ENCODE measurements at places on chromosomes 1 and 21.
A peak's percentile ranks its signal among the peaks of the same experiment; 100 is the strongest.

DNA sequence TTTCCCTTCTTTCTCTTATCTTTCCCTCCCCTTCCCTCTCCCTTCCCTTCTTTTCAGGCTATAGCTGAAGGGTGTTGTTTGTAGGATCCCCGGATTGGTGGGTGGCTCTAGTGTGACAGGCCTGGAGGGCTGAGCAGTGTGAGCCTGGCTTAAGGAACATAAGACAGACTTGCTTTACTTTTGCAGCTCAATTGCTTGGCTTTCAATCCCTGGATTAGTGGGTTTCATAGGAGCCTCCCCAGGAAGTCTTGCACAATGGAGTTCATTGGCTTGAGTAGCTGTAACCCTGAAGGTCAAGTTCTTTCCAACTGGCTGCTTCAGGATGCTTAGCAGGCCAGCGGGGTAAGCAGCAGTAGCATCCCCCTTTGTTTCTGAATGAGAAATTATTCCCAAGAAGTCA is 126.7 kb downstream of the CAMTA1 start:
- DNase-seq: no peak

- DNase-seq: no peak
Observed at GRCh38 chr1:84698151-84699110, 8.2 kb upstream of the SSX2IP start.

- DNase-seq: no peak
Observed at GRCh38 chr1:91876040-91876470, 9.9 kb downstream of the TGFBR3 start.

DNA sequence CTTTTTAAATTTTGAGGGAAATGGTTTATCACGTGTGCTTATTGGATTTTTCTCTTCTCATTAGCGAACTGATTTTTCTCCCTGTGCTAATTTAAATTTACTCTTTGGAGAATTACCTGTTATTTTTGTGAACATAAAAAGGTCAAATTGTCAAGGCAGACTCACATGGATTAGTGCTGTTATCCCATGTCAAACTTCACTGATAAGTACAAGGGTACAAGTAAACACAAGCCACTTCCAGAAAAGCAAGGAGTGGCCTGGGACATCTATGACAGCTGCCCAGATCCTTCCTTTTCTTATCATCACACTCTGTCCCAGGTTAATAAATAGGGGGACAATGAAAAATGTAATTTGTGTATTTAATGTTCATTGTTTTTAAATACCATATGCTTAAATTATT is 901.2 kb downstream of the LTN1 start:
- DNase-seq: no peak

- DNase-seq: no peak
Observed at GRCh38 chr1:110384581-110385321, 6.1 kb downstream of the SLC16A4 start.

- no peak for DNase-seq
Observed at GRCh38 chr1:212853658-212854057, 4.4 kb upstream of the FLVCR1 start.

- DNase-seq: no peak
Observed at GRCh38 chr1:19534281-19534680, 48.9 kb upstream of the CAPZB start.

GRCh38 chr1:28208818-28209441 is 23.9 kb downstream of the DNAJC8 start:
- peak; percentile 47 for DNase-seq

- DNase-seq: no peak
Observed at GRCh38 chr1:205122489-205122882, 708 bp upstream of the RBBP5 start.

DNA sequence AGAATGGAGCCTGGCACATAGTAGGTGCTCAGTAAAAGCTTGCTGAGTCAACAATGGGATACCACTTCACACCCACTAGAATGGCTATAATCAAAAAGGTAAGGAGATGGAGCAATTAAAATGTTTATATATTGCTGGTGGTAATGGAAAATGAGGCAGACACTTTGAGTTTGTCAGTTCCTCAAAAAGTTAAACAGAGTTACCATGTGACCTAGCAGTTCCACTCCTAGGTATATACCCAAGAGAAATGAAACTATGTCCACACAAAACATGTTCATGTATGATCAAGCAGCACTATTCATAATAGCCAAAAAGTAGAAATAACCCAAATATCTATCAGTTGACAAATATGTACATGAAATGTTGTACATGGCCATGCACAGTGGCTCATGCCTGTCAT is 74.8 kb upstream of the ECE1 start:
- DNase-seq: no peak

GRCh38 chr1:33228935-33229487 is 27.3 kb upstream of the ZNF362 start:
- DNase-seq: no peak

GRCh38 chr1:156431769-156432668 is 63.0 kb downstream of the RHBG start:
- DNase-seq: no peak

DNA sequence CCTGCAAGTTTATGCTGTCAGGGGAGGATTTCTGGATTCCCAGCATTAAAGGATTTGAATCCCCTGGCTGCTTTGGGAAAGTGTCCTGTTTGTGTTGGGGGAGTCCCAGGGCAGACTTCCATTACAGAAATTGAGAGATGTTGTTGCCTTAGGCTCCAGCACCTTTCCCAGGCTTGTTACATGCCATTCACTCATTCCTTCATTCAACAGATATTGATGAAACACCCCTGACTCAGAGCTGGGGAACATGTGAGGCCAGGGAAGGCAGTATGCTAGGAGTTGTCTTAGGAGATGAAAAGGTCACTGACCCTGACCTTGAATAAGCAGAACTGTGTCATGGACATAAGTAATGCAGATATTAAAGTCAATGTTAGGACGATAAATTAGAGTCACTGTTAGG is 161.7 kb downstream of the NTMT2 start:
- no peak for DNase-seq

DNA sequence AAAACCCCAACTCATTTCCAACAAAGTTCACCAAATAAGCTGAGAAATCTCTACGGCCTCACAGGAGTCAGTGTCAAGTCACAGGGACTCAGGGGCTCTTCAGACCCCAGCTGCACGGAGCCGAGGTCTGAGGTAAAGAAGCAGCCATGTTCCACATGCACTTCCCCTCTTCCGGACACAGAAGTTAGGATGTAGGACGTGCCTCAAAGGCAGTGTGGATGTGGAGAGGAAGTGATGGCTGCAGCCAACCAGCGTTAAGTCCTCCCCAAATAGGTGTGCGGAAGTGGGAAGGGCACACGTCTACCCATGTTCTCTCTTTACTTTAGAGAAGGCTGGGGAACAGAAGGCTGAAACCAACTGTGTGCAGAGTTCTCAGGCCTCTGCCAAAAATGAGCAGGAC is 14.6 kb upstream of the NCF2 start:
- DNase-seq: no peak

DNA sequence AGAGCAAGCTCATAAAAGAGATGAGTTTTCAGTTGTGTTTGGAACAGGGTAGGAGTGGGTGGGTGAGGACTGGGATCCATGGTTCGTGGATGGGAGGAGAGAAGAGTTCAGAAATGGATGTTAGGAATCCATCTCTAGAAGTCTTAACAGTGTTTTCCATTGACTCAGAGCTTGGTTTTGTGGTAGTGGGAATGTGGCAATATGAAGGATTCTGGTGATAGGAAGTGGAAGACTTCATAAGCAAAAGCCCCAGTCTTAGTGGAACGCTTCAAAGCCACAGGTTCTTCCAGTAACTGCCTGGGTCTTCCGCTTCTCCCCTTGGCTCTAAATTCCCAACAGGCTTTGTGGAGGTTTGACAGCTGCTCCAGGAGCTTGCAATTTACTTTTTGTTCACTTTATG is 167.9 kb downstream of the KCNJ6 start:
- DNase-seq: no peak

GRCh38 chr21:44880405-44881197 is 7.1 kb upstream of the PTTG1IP start:
- DNase-seq: no peak

- no peak for DNase-seq
Observed at GRCh38 chr21:37182222-37182621, 84.9 kb downstream of the VPS26C start.

- peak; percentile 6 for DNase-seq
Observed at GRCh38 chr21:45537111-45537745, 5.0 kb downstream of the SLC19A1 start.

- DNase-seq: no peak
Observed at GRCh38 chr1:238060061-238060460, 169.3 kb upstream of the ZP4 start.

DNA sequence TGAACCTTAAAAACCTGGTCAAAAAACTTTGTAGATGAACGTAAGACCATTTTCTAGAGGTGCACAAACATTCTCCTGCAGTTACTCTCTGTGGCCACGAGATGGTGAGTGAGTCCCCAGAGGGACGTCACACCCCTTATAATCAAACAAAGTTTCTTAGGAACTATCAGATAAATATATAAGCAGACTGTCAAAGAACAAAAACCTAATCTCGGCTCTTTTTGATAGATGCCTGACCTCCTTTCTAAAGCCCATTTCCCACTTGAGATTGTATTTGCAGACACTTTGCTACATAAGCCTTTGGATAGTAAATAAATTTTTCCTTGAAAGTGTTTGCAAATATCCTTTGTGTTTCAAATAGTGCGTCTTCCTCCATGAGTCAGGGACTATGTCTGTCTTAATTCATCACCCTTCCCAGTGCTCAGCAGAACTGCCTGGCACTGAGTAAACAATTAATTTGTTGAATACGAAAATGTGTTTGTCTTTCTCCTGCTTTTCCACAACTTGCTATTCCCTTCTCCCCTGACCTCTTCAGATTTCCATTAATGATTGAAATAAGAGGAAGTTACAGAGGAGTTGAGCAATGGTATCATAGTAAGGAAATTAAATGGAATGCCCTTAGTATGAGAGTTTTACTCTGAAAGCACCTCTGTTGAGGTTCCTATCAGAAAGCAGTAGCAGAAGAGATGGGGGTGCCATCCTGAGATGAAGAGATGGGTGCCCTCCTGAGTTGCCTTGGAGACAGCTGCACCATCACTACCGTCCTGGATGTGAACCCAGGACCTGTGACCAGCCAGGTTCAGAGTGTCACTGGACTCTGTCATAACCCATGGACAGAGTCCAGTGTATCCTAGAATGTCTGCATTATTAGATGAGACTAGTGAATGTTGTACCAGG is 57.8 kb upstream of the RAVER2 start:
- peak; percentile 19 for DNase-seq

- DNase-seq: no peak
Observed at GRCh38 chr1:115456441-115456961, 118.5 kb upstream of the NGF start.

DNA sequence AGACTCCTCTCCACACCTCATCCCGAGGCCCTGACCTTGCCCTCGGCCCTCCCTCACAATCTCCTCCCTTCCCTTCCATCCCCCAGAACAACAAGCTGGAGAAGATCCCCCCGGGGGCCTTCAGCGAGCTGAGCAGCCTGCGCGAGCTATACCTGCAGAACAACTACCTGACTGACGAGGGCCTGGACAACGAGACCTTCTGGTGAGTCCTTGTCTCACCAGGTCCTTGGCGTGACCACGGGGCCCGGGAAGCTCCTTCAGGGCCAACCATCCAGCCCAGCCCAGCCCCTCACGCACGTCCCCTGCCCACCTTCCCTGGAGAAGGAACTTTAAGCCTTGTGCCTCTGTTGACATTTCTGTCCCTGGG is 15.6 kb downstream of the PODN start:
- DNase-seq: no peak

GRCh38 chr1:12634156-12634555 is 9.7 kb upstream of the AADACL4 start:
- DNase-seq: no peak

DNA sequence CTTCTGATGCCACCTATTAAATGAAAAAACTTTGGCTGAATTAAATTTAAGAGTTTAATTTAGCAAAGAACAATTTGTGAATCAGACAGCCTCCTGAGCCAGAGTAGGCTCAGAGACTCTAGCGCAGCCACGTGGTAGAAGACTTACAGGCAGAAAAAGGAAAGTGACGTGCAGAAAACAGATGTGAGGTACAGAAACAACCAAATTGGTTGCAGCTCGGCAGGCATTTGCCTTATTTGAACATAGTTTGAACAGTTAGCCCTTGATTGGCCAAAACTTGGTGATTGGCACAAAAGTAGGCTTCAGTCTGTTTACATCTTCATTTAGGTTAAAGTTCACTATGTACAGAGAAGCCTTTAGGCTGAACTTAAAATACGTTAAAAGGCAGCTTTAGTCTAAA is 22.9 kb downstream of the TCP10L start:
- DNase-seq: peak; percentile 19

DNA sequence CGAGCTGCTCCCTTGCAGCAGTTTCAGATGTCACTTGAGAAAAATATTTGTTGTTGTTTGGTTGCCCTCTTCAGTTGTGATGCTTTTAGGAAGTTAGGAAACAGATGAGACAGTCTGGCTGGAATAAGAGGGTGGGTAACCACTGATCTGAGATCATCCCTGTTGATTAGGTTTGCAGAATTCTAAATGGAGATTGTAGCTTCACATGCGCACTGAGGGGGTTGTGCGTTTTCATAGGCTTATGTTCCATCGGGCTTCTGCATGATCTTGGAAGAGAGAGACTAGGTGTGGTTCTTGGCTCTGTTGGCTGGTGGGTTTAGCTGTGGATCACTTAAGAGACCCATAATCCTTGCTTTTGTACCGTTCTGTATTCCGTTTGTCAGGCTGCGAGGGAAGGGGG is 108.1 kb downstream of the CAMTA1 start:
- no peak for DNase-seq

DNA sequence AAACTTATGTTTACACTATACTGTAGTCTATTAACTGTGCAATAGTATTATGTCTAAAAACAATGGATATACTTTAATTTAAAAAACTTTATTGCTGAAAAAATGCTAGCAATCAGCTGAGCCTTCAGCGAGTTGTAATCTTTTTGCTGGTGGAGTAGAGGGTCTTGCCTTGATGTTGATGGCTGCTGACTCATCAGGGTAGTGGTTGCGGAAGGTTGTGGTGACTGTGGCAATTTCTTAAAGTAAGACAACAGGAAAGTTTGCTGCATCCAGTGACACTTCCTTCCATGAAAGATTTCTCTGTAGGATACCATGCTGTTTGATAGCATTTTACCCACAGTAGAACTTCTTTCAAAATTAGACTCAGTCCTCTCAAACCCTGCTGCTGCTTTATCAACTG is 234.7 kb upstream of the CSF3R start:
- DNase-seq: no peak

DNA sequence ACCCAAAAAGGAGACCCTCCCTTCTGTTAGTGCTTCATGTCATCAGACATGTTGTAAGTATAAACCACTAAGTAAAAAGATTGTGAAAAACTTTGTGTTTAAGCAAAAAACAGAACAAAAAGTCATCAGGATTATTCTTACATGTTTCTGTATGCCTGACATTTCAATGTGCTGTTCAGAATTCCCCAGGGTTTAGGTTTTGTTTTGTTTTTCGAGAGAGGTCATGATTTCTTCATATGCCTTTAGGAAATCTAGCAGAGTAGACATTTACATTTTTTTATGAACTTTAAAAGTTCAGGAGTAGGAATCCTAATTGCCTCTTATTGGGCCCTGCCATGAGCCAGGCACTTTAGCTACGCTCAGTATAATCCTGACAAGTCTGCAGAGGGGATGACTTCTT is 85.3 kb downstream of the VPS13D start:
- no peak for DNase-seq

DNA sequence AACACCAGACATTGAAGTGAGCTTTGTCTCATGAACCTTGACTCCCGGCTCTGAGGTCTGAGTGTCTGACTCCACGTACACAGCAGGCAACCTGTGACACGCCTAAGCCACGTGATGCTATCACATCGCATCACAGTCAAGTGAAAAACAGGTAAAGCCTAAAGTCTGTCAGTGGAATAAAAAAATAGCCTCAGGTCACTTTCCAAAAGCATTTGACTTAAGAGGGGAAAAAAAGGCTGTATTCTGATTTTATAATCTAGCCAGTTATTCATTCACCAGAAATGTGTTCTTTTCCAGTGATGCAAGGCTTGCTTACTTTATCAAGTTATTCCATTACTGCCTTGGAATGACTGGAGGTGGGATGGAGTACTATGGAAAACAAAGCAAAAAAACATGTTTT is 163.2 kb upstream of the HMCN1 start:
- no peak for DNase-seq
